ENCODE measurements at places on chromosomes 3 and 15.

- peak; percentile 43 for DNase-seq
Observed at GRCh38 chr15:78879517-78880241, 7.0 kb downstream of the MORF4L1 start.

GRCh38 chr3:66138336-66139313, 82.2 kb upstream of the SLC25A26 start:
- DNase-seq = peak; percentile 79

- DNase-seq = no peak
Observed at GRCh38 chr3:33956776-33957175, 158.3 kb downstream of the PDCD6IP start.

DNA sequence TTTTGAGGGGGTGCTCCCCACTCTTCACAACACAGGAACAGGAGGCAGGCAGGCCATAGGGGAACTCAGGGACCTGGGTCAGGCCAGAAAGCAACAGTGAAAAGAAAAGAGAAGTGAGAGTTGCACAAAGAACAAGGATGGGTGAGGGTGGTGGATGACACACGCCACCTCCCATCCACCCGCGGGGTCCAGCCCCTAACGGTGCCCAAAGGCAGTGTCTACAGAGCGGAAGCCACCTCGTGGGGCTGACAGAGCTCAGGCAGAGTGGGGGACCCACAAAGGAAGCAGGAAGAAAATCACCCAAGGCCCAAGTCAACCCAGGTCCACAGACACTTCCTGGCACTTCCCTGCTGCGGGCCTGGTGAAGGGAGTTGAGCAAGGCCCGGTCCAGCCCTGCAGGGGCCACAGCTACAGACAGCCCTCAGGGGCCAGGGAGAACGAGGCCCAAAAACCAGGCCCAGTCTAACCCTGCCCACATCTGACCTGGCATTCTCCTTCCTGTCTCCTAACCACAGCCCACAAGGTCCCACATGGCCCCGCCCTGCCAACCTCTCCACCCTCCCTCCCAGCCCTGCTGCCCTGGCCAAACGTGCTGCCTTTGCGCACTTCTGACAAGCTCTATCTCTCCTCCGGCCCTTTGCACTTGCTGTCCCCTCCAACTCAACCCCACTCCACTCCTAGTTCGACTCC, 5.9 kb downstream of the NUP210 start:
- no peak for DNase-seq

DNA sequence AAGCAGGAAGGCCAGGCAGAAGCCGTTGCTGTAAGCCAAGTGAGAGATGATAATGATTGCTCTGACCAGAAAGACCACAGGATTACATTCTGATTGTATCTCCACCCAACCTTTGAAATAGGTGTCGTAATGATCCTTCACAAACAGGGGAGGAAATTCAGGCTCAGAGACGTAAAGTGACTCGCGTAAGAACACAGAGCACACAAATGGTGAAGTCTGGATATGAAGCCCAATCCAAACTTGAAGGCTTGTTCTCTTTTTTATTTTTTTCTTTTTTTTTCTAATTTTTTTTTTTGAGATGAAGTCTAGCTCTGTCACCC, 25.3 kb upstream of the PIAS1 start:
- DNase-seq = no peak

DNA sequence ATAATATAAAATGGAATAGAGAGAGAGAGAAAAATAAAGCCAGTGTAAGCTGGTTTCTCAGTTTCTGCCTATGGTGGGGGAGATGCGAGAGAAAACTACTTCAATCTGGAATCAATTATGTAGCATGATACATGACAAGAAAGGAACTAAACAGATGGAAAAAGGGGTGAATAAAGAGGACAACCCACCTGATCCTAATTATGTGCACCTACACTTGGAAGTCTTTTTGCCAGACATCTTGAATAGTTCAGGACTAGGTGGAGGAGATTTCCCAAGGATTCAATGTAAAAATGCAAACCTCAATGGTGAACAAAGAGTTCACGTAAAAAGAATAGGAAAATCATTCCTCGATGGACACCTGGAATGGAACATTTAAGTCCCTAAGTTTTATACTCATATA, 524.4 kb upstream of the RGMA start:
- no peak for DNase-seq

- DNase-seq = no peak
Observed at GRCh38 chr3:182519569-182519968, 273.7 kb upstream of the ATP11B start.

GRCh38 chr15:90262426-90262825, 3.0 kb upstream of the NGRN start:
- no peak for DNase-seq

GRCh38 chr3:65905771-65906170, 132.9 kb downstream of the MAGI1 start:
- no peak for DNase-seq

- DNase-seq = peak; percentile 64
Observed at GRCh38 chr3:194572944-194573491, 60.2 kb downstream of the TMEM44 start.

- no peak for DNase-seq
Observed at GRCh38 chr15:57385923-57386390, 9.7 kb downstream of the CGNL1 start.

- DNase-seq = no peak
Observed at GRCh38 chr15:98586066-98586465, 62.3 kb upstream of the IGF1R start.

DNA sequence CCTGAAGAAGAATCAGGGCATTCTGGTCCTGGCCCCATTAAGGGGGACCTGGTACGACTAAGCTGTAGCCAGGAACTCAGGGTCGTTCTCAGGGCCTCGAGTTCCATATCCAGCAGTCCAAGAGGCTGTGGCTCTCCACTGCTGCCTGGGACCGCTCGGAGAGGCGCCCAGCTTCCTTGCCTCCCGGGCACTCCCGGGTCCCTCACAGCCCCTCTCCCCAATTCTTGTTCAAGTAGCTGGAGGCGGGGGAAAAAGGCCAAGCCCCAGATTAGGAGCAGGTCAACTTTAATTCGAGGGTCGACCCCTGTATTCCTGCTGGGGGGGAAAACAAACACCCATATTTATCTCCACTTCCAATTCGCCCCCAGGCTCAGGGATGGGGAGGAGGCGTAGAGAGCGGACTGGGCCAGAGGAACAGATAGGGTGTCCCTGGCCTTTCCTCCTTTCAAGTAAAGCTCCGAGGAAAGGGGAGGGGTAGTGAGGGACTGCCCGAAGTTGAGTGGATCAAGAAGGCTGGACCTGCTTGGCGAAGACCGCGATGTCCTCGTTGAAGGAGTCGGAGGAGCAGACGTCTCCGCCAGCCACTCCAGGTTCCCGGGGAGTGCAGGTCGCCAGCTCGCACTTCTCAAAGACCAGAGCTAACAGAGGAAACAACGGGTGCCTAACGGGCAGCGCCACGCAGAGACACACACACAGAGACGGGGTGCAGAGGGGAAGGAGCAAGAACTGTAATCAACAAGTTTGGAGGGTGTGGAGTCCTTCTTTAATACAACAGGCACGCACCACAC, 4.4 kb downstream of the MEIS2 start:
- no peak for DNase-seq

GRCh38 chr15:57554063-57554811, 37.5 kb upstream of the MYZAP start:
- DNase-seq = no peak

GRCh38 chr3:51671734-51672475, 853 bp downstream of the TEX264 start:
- DNase-seq = peak; percentile 83

GRCh38 chr3:171782617-171783016, 27.7 kb downstream of the PLD1 start:
- no peak for DNase-seq

DNA sequence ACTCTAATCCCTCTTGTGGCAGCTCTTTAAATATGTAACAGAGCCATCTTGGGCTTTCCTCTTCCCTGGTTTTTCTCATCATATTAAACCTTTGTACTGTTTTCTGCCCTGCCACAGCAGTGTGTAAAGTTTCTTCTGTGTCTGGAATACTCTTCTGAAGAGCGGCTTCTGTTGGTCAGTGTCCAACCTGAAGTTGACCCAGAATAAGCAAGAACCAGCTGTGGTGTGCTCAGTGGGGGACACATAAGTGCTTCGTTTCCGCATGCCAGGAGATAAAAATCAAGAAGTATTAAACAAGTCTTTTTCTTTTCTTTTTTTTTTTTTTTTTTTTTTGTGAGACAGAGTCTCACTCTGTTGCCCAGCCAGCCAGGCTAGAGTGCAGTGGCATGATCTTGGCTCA, 173.2 kb upstream of the CHRM5 start:
- no peak for DNase-seq

DNA sequence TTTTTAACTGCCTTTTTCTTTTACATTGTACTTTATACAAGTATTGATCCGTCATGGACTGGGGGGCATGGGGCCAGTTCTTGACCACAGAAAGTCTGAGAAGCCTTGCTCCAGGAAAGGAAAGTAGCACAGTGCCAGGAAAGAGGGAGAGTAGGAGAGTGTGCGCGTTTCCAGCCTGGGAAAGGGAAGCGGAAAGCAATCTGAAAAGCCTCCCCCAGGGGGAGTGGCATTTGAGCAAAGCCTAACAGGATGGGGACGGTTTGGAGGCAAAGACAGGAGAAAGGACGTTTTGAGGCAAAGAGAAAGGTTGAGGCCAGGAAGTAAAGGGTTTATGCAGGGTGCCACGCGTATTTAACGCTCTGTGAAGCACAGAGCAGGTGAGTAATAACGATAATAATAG, 116.9 kb downstream of the RORA start:
- no peak for DNase-seq

DNA sequence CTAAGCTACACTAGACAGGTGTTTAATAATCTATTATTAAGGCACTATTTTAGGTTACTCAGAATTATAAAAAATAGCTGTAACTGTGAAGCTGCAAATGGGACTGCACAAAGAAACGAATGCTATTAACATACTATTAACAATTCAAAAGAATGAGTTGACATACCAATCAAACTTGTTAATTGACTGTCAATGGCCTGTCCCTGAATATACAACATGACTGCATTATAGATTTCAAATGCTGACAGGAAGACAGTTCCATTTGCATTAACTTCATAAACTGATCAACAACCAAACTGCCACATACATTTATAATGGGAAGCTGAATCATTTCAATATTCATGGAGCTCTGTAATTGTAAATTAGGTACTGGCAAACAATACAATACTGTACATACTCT, 169.0 kb upstream of the NANOGP8 start:
- DNase-seq = no peak

DNA sequence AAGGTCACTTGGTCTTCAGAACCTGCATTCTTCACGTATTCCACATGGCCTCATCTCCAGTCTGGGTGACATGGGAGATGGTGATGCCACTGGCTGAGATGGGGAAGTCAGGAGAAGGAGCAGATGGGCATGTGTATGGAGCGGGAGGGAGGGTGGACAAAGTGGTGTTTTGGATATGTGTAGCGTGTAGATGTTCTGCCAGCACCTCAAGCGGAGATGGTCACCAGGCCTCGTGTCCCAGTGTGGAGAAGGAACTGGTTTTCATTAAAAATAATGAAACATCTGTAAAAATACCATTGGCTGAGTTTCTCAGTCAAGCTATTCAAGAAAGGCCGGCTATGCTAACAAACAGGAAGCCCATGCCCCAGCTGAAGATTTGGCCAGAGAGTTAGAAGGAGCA, 26.2 kb downstream of the LARP6 start:
- DNase-seq = no peak

DNA sequence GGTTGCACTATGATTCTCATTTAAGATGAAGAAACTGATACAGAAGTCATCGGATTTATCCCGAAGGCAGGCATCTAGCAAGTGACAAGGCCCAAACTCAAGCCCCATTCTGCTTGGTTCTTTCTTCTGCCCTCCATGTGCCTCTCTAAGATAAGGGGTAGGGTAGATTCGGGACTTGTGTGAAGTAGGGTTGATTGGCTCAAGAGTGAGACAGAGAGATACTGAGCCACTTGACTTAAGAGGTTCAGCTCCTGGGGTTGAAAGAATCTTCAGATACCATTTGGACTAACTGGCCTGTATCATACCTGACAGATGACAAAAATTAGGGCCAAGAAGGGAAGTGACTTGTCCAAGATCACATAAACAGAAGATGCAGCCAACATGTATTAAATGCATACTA, 891 bp downstream of the RFT1 start:
- DNase-seq = no peak

DNA sequence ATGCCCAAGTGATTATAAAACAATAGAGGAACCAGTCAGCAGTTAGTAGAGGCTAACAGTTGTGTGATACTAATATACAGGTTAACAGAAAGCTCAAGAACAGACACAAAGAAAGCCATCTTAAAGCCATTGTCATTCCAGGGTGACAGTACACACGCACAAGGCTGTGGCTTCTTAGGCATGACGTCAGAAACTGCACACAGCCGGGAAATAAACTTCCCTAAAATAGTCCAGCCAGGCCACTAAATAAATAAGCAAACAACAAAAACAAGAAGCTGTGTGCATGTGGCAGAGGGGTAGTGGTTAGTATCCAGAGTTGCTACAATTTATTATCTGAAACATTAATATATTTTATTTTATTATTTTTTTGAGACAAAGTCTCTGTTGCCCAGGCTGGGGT, 49.8 kb downstream of the PPCDC start:
- DNase-seq = no peak

- DNase-seq = no peak
Observed at GRCh38 chr3:193842029-193842798, 249.2 kb downstream of the OPA1 start.

DNA sequence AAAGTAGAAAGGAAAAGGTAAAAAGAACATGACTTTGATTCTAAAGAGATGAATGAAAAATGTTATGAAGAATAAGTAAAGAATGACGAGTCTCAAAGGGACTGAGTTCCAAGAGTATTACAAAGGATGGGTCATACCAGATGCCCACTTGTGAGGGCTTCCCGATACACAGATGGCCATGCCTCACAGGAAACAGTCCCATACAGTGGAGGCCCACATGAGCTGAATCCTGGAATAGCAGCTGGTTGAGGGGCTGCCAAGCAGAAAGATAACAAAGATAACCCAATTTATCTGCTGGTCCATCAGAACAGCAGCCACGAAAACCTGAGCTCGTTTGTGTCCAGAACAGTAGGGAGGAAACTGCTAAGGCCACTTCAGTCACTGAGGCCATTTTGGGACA, 3.7 kb downstream of the SSR3 start:
- peak; percentile 92 for DNase-seq

DNA sequence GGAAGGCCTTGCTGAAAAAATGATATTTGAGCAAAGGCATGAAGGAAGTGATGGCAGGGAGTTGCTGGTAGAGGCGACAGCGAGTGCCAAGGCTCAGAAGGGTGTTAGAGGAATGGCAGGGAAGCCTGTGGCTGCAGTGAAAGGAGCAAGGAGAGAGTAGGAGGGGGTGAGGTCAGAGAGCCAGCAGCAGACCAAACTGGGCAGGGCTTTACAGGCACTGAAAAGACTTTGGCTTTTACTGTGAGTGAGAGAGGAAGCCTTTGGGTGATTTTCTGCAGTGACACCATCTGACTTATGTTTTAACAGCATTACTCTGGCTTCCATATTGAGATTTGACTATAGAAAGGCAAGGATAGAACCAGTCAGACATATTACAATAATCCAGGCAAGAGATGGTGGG, 11.4 kb downstream of the TICRR start:
- DNase-seq = no peak

- DNase-seq = no peak
Observed at GRCh38 chr3:25145176-25145575, 282.9 kb upstream of the RARB start.
